ENCODE measurements at places on chromosomes 7 and 10. TPM values are rescaled to one million over a fixed set of nuclear protein-coding genes. Genes with fewer than 3 reads are reported as not detected.

- no peak overlapping the region for H3K4me3 ChIP-seq
- H3K36me3 ChIP-seq: peaks cover 9% of the 10 kb centered on the region
- H3K27me3 ChIP-seq: no peaks in the 10 kb centered on the region
- DNase-seq: peak; percentile 37
These were observed 33.8 kb upstream of the RBM20 start for GRCh38 chr10:110610308-110610774.

DNA sequence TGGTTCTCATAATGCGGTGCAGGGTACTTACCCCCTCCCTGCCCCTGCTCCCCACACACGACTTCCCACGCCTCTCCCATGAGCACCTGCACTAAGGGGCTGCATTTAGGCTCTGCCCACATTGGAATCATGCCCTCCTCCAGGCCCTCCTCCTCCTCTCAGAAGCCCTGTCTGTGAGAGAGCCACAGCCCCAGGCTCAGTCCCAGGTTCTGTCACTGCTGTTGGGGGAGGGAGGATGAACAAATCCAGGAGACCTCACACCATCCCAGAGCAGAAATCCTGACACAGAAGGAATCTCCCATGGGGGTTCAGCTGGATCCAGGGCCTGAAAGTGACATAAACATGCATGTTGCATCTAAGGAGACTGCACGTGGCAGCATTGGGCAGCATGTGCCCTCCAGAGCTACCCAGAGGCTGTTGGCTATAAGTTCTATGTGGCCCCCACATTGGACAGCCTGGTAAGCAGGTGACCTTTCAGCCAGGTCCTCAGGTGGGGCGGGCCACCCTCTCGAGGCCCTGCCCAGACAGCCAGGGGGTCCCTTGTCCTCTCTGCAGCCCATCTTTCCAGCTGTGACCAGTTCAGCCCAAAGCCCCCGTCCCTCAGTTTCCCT is 1.6 kb upstream of the PILRA start:
- no peak overlapping the region for H3K4me3 ChIP-seq
- H3K27me3 ChIP-seq: no peaks in the 10 kb centered on the region
- no peak for DNase-seq
- H3K27ac ChIP-seq: no peak overlapping the region
- H3K36me3 ChIP-seq: no peaks in the 10 kb centered on the region
- peaks cover 17% of the 10 kb centered on the region for H3K4me1 ChIP-seq

GRCh38 chr7:128266883-128267594 is 26.0 kb downstream of the LEP start:
- H3K36me3 ChIP-seq: no peaks in the 10 kb centered on the region
- H3K4me3 ChIP-seq: no peak overlapping the region
- H3K27ac ChIP-seq: peak overlapping the region; percentile 40

GRCh38 chr10:86264481-86265231 is 101.9 kb downstream of the GRID1 start:
- peaks cover 4% of the 10 kb centered on the region for H3K4me1 ChIP-seq
- H3K27ac ChIP-seq: no peak overlapping the region
- peaks cover 3% of the 10 kb centered on the region for H3K27me3 ChIP-seq
- H3K36me3 ChIP-seq: no peaks in the 10 kb centered on the region

DNA sequence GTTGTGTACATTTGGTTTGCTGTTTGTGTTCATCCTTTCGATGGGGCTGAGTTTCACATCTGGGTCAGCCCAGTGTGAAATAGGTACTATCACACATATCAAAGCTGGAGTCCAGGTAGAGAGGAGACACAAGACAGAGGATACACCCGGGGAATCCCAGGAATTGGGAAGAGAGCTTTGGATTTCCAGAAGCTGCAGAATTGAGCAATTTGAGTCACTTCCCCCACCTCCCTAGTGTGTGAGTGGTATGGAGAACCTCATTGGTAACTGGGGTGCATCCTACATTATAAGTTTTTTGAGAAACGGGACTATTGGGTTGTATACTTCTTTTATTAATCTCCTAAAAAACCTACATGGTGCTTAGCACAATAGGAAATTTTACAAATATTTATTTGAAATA is 12.1 kb upstream of the PDSS1 start:
- no peak overlapping the region for H3K27ac ChIP-seq
- H3K4me1 ChIP-seq: no peaks in the 10 kb centered on the region
- no peaks in the 10 kb centered on the region for H3K36me3 ChIP-seq
- DNase-seq: no peak

DNA sequence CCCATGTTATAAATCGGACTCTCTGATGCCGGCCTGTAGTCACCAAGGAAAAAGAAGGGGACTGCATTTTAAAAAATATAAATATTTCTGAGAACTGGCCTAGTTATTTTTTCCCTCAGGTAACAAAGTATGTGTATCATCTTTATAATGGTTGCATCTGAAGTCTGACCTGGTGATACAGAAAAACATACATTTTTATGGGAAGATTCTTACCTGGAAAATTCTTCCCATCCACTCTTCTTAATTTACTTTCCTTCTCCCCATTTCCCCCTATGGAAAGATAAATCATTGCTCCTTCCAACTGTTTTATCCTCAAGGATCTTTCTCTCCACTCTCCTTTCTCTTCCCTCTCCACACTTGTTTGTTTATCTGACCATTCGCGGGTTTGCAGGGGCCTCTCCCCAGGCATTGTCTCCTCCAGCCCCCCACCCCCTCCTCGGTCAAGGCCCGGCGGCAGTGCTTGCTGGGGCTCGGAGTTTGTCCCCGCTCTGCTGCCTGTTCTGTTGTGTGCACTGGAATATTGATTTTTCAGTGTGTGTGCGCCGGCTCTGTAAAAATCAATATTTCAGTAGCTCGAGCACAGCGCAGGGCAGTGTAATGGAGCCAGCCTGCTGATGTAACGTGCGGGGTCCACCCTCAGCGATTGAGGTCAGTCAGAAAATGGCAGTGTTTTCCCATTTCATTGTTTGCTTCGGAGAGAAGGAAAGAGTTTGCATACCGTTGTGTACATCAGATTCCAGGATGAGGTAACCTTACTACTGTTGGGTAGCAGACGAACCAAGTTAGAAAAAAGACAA is 199.5 kb upstream of the NFE2L3 start:
- peaks cover 11% of the 10 kb centered on the region for H3K4me1 ChIP-seq
- H3K4me3 ChIP-seq: peak overlapping the region; percentile 98
- no peak overlapping the region for H3K27ac ChIP-seq
- no peaks in the 10 kb centered on the region for H3K27me3 ChIP-seq
- no peaks in the 10 kb centered on the region for H3K36me3 ChIP-seq

DNA sequence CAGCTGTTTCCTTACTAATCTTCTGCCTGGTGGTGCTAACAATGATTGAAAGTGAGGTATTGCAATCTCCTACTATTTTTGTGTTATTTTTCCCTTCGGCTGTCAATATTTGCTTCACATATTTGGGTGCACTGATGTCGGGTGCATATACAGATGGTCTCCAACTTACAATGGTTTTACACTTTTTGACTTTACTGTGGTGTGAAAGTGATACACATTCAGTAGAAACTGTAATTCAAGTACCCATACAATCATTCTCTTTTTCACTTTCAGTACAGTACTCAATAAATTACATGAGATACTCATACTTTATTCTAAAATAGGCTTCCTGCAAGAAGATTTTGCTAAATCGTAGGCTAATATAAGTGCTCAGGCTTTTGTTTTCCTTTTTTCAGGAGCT is 73.2 kb downstream of the RNF216 start:
- peaks cover 8% of the 10 kb centered on the region for H3K4me1 ChIP-seq
- no peak for DNase-seq
- no peaks in the 10 kb centered on the region for H3K27me3 ChIP-seq
- no peak overlapping the region for H3K4me3 ChIP-seq
- no peak overlapping the region for H3K27ac ChIP-seq
- H3K36me3 ChIP-seq: no peaks in the 10 kb centered on the region

GRCh38 chr7:148964483-148965267 is 63.6 kb downstream of the PDIA4 start:
- no peaks in the 10 kb centered on the region for H3K36me3 ChIP-seq
- H3K4me3 ChIP-seq: no peak overlapping the region
- H3K27me3 ChIP-seq: no peaks in the 10 kb centered on the region

DNA sequence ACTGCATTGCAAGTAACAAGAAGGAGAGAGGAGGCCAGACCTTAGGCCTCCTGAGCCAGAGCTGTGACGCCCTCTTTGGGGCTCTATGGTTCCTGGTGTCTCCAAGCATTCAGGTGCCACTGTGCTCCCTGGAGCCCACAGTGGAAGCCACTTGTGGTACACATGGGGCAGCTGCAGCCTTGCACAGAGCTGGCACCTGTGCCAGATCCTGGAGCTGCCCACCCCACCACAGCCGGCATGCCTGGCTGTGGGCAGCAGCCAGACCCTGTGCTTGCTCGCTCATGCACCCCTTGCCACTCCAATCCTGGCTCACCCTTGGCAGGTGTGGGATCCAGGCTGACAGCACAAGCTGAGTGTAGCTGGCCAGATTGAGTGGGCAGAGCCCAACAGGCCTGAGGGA is 173.8 kb upstream of the SMIM30 start:
- H3K27me3 ChIP-seq: no peaks in the 10 kb centered on the region
- no peak for DNase-seq
- H3K4me3 ChIP-seq: no peak overlapping the region
- no peak overlapping the region for H3K27ac ChIP-seq
- no peaks in the 10 kb centered on the region for H3K36me3 ChIP-seq
- H3K4me1 ChIP-seq: no peaks in the 10 kb centered on the region

The AKR1C4 gene
- polyA plus RNA-seq: 0.20 TPM

The ASB10 gene
- polyA plus RNA-seq: not detected

The CC2D2B gene
- 0.81 TPM for polyA plus RNA-seq

The OR6B1 gene
- under 0.01 TPM for polyA plus RNA-seq
